Activated CD4-positive, alpha-beta T cell treated with anti-CD3 and anti-CD28 coated beads for 24 hours (primary cell): ENCODE measurements at places on chromosomes 1 and 21.

DNA sequence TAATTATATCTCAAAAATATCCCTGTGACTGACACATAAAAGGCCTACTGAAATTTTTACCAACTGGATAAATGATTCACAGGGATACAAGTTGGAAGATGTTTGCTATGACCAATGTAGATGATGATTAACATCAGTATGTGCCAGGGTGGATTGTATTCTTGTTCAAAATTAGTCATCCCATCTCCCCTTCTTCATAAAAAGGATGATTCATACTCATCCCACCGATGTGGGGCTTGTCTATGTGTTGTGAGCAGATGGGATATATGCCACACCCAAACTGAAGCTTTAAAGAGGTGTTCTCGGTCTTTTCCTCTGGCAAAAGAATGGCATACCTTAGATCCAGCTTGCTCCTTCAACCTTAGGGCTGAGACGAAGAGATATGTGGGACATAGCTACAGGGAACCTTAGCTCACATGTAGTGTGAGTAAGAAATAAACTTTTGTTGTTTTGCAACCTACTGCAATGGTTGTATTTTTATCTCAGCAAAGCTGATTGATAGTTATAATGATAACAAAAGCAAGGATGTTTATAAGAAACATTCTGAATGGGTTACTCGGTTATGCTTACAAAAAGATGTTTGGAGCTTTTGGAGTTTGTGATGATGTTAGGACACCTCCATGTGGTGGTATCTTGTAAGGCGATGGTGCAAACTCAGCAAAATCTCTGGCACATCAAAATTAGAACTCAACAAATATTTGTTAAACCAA is 29.4 kb downstream of the SPATA17 start:
- DNase-seq, result no peak

GRCh38 chr1:27940297-27940696 is 5.5 kb downstream of the SMPDL3B start:
- peak; percentile 58 for DNase-seq

DNA sequence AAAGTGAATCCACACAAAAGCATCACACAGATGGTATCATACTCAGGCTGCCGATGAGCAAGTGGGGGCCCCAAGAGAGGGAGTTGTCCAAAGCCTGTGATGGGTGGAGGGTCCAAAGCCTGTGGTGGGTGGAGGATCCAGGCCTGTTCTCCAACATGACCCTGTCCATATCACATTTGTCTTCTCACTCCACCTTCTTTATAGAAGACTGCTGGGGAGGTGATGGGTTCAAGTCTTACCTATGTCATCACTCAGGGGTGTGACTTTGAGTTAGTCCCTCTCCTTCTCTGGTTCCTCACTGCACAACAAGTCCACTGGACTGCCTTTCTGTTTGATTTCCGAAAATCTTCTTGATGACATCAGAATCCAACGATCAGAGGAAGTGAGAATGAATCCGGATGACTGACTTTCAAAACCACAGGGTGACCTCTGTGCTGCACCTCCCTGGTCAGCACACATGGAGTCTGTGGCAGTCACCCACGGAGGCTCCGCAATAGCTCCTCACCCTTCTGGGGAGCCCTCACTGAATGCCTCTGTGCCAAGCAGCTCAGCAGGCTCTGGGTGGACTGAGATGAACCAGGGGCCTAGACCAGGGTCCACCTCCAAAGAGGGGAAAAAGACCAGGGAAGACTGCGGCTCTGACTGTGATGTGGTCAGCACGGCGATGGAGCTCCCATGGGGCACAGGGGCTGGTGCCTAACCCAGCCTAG is 166.8 kb downstream of the HIVEP3 start:
- DNase-seq, result no peak

- peak; percentile 42 for DNase-seq
These were observed 269.8 kb downstream of the S1PR1 start for GRCh38 chr1:101506541-101507164.

GRCh38 chr1:3625151-3625907 is 514 bp downstream of the TPRG1L start:
- no peak for DNase-seq

DNA sequence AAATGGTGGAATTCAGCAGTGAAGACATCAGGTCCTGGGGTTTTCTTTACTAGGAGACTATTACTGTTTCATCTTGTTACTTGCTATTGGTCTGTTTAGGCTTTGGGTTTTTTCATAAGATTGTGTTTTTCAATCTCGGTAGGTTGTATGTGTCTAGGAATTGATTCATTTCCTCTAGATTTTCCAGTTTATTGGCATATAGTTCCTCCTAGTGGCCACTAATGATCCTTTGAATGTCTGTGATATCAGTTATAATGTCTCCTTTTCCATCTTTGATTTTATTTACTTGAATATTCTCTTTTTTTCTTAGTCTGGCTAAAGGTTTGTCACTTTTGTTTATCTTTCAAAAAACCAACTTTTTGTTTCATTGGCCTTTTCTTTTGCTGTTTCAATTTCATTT is 233.0 kb downstream of the RWDD3 start:
- DNase-seq, result no peak

GRCh38 chr1:53968125-53968513 is 22.0 kb downstream of the LRRC42 start:
- no peak for DNase-seq

DNA sequence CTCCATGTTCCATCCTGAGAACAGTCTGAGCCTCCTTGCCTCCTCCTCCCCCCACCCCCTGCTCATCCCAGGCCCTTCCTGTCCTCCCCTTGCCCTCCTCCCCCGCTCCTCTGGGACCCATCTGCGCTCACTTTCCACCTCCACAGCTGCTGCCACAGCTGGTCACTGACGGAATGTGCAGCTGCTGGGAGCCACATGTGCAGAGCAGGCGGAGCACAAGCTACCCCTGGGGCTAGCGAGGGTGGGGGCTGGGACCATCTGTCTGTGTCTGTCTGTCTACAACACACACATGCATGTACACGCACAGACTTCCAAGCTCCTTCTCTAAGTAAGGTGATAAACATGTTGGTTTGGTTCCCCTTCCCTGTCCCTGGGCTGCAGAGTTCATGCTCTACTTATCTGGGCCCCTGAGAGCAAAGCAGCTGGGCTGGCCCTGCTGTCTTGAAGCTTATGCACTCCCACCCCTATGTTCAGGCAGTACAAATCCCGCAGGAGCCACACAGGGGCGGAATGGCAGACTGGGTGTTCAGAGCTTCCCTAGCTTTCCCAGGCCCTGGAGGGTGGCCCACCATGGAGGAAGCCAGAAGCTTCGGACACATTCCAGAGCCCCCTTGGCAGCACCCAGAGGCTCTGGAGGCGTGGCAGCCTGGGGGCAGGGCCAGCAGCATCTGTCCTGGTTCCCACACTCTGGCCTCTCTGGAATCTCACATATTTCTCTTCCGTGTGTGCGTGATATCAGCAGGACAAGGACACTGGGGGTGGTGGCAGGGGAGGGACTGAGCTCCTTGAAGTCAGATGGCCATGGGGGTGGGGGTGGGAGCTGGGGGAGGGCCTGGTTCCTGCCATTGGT is 7.0 kb upstream of the HEYL start:
- no peak for DNase-seq

- no peak for DNase-seq
These were observed 95.5 kb downstream of the NEGR1 start for GRCh38 chr1:72186733-72187307.

DNA sequence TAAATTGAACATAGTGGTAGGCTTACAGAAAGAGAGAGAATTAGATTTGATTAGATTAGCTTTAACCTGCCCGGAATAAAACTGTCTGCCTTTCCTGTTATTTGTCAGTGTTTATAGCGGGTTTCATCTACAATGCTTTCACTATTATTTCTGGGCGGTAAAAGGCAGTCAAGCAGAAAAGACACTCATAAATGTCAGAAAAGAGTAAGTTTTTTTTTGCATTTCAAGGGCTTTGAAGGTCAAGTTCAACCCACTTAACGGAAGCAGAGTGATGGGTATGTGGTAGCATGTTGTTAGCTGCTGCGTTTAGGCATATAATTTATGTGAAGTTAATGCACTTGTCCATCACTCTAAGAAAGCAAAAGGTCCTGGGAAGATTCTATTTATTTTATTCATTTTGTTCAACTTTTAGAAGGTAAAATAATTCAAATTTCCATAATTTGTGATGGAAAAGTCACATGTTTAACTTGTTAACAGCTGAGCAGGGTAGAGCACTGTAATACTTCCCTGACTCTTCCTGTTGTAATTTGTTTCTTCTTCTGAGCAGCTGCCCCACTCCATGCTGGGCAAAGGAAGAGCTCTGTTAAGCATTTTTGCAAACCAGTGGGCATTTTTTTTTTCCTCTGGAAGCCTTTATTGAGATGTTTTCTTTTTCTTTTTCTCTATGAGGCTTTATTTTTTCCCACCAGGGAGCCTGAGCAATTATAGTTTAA is 220.1 kb downstream of the ST6GALNAC3 start:
- DNase-seq, result no peak

DNA sequence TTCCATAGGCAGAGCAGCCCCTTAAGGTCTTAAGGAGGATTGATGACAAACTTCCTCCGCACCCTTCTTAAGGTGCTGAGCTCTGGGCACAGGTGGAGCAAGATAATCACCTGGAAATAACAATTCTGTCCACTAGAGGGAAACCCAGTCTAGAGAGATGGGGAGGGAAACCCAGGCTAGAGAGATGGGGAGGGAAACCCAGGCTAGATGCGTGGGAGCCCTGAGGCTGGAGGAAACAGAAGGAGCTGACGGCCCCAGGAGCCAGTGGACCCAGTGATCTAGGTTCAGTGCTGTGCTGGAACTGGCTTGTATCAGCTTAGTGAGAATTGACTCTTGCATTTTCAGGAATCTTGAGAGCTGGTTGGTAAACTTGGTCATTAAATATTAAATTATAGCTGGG is 17.8 kb upstream of the MYCL start:
- no peak for DNase-seq

GRCh38 chr1:243471026-243471685 is 215.3 kb downstream of the SDCCAG8 start:
- no peak for DNase-seq
